Inflammatory macrophage treated with lipopolysaccharide for 4 hours (primary cell): ENCODE measurements at places on chromosomes 6 and 20.

DNA sequence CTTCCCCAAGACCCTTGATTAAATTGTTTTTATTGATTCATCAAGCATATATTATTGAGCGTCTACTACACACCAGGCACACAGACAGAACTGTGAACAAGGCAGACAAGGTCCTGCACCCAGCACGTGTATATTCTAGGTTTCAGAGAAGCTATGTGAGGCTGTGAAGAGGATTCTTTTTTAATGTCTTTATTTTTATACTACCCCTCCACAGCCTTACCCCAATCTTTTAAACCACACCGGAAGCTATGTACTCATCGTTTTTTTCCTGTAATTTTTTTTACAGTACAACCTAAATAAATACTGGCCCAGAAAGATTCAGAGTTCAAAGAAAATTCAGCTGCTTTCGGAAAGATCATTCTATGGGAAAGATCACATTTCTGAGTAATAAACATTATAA lies 10.0 kb downstream of the SGK1 start:
- DNase-seq: no peak

DNA sequence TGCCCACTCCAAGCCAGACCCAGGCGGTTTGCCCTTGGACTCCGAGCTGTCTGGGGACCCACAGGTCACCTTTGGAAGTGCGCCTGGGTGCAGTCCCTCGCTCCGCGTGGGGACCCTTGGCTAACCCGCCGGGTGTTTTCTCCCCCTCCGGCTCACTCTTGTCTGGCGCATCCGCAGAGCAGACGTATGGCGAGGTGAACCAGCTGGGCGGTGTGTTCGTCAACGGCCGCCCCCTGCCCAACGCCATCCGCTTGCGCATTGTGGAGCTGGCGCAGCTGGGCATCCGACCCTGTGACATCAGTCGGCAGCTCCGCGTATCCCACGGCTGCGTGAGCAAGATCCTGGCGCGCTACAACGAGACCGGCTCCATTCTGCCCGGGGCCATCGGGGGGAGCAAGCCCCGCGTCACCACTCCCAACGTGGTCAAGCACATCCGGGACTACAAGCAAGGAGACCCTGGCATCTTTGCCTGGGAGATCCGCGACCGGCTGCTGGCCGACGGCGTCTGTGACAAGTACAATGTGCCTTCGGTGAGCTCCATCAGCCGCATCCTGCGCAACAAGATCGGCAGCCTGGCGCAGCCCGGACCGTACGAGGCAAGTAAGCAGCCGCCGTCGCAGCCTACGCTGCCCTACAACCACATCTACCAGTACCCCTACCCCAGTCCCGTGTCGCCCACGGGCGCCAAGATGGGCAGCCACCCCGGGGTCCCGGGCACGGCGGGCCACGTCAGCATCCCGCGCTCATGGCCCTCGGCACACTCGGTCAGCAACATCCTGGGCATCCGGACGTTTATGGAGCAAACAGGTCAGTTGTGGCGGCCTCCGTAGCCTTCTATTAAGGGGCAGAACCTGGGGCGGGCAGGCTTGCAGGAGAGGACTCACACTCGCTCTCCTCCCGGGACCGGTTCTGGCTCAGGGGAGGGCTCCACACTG lies 1.1 kb downstream of the PAX1 start:
- no peak for DNase-seq

DNA sequence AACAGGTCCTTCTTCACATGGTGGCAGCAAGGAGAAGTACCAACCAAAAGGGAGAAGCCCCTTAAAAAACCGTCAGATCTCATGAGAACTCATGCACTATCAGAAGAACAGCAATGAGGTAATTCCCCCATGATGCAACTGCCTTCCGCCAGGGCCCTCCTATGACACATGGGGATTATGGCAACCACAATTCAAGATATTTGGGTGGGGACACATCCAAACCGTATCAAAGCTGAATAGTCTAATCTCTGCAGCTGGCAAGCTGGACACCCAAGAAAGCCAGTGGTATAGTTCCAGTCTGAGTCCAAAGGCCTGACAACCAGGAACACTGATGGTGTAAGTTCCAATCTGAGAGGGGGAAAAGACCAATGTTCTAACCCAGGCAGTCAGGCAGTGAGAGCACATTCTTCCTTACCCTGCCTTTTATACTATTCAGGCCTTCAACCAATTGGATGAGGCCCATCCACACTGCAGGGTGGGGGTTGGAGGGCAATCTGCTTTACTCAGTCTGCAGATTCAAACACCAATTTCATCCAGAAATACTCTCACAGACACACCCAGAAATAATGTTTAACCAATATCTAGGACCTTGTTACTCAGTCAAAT lies 17.9 kb upstream of the CNKSR3 start:
- DNase-seq: no peak

GRCh38 chr20:36827541-36828279 lies 48.2 kb upstream of the TLDC2 start:
- DNase-seq: peak; percentile 25

GRCh38 chr6:43807228-43808061 lies 37.4 kb downstream of the VEGFA start:
- DNase-seq: no peak
